ENCODE measurements at places on chromosomes 1 and 21.

DNA sequence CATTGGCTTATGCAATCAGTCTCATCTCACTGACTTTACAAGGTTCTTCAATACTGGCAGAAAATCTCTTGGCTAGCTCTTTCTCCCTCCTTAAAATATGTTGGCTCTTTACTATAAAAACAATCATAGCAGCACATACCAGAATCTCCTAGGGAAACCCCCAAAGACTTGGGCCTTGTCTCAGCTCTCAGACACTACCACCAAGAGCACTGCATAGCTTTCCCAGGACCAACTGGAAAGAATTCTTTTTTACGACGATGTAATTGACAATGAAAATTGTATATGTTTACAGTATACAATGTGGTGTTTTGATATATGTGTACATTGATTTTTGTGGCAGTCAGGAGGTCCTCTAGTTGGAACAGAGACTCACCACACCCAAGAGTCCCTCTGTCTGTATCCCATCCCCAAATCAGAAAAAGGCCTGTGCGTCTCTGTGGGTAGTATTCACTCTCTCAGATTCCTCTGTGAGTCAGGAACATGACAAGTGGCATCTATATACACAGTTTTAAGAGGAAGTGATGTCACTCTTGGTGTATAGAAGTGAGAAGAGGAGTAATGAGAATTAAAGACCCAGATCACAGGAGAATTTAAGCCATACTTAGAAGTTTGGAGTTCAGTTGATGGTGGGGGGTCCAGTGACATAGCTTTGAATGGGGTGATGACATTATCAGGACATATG lies 21.1 kb downstream of the SMAP2 start:
- H3K4me1 ChIP-seq: peaks cover 24% of the 10 kb centered on the region
- H3K27me3 ChIP-seq: no peaks in the 10 kb centered on the region
- no peak overlapping the region for H3K4me3 ChIP-seq
- no peaks in the 10 kb centered on the region for H3K36me3 ChIP-seq
- DNase-seq: no peak
- no peak overlapping the region for H3K27ac ChIP-seq

GRCh38 chr1:44315521-44315920 lies 39.5 kb downstream of the ERI3 start:
- no peaks in the 10 kb centered on the region for H3K36me3 ChIP-seq
- no peak overlapping the region for H3K4me3 ChIP-seq
- H3K27ac ChIP-seq: peak overlapping the region; percentile 61
- peak; percentile 61 for DNase-seq

GRCh38 chr1:8844501-8845006 lies 27.1 kb upstream of the RERE start:
- DNase-seq: no peak

- H3K4me3 ChIP-seq: no peak overlapping the region
- peaks cover 11% of the 10 kb centered on the region for H3K4me1 ChIP-seq
- H3K27ac ChIP-seq: no peak overlapping the region
These were observed 40.6 kb upstream of the TSPEAR start for GRCh38 chr21:44751799-44752636.

GRCh38 chr1:101262630-101263348 lies 26.0 kb downstream of the S1PR1 start:
- DNase-seq: no peak
- no peak overlapping the region for H3K27ac ChIP-seq
- H3K4me3 ChIP-seq: no peak overlapping the region
- H3K36me3 ChIP-seq: no peaks in the 10 kb centered on the region

DNA sequence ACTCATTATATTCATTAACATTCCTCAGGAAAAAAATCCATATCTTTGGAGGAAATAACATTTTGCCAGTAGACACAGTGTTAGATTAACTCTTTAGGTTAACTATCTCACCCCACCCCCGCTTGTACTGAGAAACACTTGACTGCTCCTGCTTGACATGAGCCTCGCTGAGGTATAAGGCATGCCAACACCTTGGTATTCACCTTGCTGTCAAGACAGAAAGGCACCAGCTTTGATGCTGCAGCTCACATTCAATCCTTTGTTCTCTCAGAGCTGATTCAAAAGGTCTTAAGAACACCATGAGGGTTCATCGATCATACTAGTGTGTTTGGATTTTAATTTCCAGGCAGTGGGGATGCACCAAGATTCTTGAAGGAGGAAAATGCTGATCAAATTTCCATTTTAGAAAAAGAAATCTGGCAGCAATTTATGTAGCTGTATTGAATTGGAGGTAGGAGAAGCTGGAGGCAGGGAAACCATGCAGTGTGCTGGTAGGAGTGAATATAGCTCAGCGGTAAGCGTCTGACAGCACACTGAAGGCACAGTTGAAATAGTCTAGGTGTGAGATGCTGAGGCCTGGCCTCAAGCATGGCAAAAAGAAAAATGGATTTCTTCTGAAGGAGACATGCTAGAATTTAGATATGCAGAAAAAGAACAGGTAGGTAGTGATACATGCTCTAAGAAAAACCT lies 108.0 kb upstream of the ST6GALNAC5 start:
- DNase-seq: no peak
- H3K27ac ChIP-seq: no peak overlapping the region
- no peak overlapping the region for H3K4me3 ChIP-seq
- no peaks in the 10 kb centered on the region for H3K4me1 ChIP-seq

GRCh38 chr1:22418933-22419382 lies 32.7 kb upstream of the ZBTB40 start:
- no peaks in the 10 kb centered on the region for H3K36me3 ChIP-seq
- H3K4me3 ChIP-seq: no peak overlapping the region
- peaks cover 6% of the 10 kb centered on the region for H3K27me3 ChIP-seq
- no peaks in the 10 kb centered on the region for H3K4me1 ChIP-seq

DNA sequence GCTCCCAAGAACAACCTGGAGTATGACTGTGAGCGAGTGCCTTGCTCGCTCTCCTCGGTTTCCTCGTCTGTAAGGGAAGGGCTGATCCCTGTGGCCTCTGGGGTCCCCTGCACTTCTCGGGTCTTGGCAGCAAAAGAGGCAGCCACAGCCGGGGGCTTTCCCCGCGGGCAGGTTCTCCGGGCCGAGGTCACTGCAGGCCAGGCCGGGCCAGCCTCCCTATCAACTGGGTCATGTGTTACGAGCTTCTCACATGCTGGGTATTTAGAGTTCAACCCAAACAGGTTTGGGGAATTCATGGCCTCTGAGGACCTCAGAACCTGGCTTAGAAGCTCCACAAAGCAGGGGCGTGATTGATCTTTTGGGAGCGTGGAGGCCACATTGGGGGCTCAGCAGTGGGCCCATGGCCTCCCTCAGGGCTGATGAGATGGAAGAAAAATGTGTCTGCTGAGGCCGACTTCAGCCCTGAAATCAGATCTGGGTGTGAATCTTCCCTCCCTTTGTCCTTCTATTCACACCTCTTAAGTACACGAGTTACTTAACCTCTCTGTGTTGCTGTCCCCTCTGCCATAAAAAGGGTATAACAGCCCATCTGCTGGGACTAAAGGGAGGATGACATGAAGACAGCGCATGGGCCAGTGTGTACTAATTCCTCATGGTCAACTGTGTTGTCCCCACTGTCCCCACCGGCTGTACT lies 103.7 kb downstream of the PRDM2 start:
- H3K4me1 ChIP-seq: no peaks in the 10 kb centered on the region
- H3K4me3 ChIP-seq: no peak overlapping the region
- no peaks in the 10 kb centered on the region for H3K27me3 ChIP-seq
- DNase-seq: no peak

DNA sequence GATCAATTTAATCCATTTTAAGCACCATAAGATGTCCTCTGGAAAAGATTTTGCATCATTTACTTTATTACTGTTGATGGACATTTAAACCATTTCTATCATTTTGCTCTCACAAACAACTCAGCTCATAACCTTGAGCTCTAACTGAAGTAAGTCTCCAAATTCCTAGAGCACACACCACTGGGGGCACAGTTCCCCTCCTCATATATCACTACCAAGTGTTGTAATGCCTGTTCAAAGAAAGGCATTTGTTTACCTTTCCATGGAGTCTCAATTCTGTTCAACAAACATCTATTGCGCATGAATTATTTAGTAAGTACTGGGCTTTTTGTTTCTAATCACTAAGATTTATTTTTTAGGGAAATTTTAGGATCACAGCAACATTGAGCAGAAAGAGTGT lies 8.9 kb upstream of the OMA1 start:
- H3K36me3 ChIP-seq: no peaks in the 10 kb centered on the region
- no peaks in the 10 kb centered on the region for H3K4me1 ChIP-seq
- H3K27me3 ChIP-seq: no peaks in the 10 kb centered on the region
- H3K27ac ChIP-seq: no peak overlapping the region
- no peak overlapping the region for H3K4me3 ChIP-seq

GRCh38 chr1:9639227-9639626 lies 12.3 kb upstream of the PIK3CD start:
- no peak for DNase-seq
- no peak overlapping the region for H3K27ac ChIP-seq
- H3K4me3 ChIP-seq: no peak overlapping the region
- no peaks in the 10 kb centered on the region for H3K4me1 ChIP-seq
- H3K27me3 ChIP-seq: no peaks in the 10 kb centered on the region

- peaks cover 18% of the 10 kb centered on the region for H3K4me1 ChIP-seq
- DNase-seq: peak; percentile 80
- no peak overlapping the region for H3K27ac ChIP-seq
- H3K36me3 ChIP-seq: no peaks in the 10 kb centered on the region
These were observed 91.9 kb downstream of the IGSF21 start for GRCh38 chr1:18199462-18199861.

GRCh38 chr1:31663622-31664452 lies 19.2 kb upstream of the PEF1 start:
- H3K4me3 ChIP-seq: no peak overlapping the region
- H3K36me3 ChIP-seq: no peaks in the 10 kb centered on the region
- DNase-seq: peak; percentile 81
- no peaks in the 10 kb centered on the region for H3K4me1 ChIP-seq
- H3K27me3 ChIP-seq: no peaks in the 10 kb centered on the region

GRCh38 chr1:227190321-227190720 lies 128.0 kb downstream of the CDC42BPA start:
- no peaks in the 10 kb centered on the region for H3K4me1 ChIP-seq
- H3K27me3 ChIP-seq: no peaks in the 10 kb centered on the region
- no peak overlapping the region for H3K4me3 ChIP-seq
- no peak for DNase-seq
- no peaks in the 10 kb centered on the region for H3K36me3 ChIP-seq
